ENCODE measurements at places on chromosomes 12 and 14.

GRCh38 chr12:3097186-3097804 lies 20.1 kb downstream of the TSPAN9 start:
- no peak for DNase-seq

DNA sequence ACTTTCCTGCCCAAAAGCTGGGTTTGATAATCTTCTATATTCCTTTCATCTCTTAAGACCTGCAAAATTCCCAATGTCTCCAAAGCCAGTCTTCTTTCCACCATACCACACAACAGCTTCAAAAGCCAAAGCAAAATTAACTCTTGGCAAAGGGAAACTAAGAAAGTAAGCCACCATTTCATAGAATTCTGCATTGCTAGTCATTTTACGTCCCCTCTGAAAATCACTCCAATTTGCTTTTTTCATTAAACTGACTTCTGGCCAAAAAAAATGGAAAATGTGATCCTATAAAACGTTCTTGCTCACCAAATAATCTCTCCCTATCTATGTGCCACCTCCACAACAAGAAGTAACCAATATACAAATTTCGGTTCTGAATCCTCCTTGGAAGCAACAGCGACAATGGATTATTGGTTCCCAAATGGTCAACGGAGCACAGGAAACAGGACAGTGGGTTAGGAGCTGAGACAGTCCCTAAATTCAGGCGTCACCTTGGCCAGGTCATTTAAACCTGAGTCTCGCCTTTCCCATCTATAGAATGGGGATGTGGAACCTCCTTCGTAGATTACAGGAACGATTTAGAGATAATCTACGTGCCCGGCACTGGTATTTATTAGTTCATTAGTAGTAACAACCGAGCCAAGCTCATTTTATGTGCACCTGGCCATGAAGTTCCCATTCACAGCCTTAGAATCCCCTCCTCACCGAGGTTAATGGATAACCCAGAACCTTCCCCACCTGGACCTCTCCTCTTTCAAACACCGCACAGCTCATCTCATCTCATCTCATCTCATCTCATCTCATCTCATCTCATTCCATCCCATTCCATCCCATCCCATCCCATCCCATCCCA lies 1.2 kb downstream of the NT5DC3 start:
- no peak for DNase-seq

DNA sequence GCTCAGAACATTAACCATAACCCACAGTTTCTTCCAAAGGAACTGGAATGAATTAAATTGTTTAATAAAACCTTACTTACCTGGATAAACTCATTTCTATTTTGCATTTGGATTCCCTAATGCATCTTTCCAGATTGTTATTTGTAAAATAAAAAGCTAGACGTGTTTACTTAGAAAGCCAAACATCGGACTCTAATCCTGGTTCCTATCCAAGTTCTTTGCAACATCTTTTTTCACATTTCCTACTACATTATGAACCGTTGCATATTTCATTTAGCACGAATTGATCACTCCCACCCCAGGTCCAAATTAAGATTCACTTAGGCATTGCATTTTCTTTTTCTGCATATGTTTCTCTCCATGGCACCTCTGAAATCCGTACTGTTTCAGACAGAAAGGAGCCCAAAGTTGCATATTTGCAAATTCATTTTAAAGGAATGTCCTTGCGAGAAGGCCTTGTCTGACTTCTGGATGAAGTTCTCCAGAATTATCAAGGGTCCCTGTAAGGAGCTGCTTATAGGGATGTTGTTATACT lies 164.4 kb upstream of the GSC start:
- no peak for DNase-seq

- DNase-seq: no peak
These were observed 169.5 kb upstream of the DAAM1 start for GRCh38 chr14:59018978-59019377.

DNA sequence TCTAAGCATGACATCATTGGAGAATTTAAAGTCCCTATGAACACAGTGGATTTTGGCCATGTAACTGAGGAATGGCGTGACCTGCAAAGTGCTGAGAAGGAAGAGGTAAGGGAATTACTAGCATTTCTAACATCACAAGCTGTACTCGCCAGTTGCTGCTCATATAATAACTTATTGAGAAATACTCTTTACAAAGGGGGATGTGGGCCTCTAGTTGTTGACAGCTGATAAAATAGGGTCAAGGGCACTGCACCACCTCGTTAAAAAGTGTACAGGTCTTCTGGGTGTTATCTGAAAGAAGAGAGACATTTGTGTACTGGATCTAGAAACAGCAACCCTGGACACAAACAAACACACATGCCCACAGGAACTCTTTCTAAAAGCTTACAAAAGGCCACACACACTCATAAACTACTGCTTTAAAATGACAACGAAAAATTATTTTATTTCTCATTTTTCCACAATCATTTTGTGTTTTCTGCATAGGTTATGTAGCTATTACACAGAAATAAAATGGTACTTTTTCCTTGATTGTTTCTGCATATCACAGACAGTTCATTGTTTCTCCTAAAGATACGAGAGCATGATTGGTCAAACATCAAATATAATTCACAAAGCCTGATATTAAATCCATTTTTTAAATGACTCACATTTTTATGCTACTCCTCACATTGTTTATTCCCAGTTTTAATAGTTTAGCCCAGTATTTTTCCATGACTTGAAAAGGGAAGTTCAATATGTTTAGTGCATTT lies 391.1 kb downstream of the PAWR start:
- no peak for DNase-seq

GRCh38 chr12:41076114-41076513 lies 112.0 kb upstream of the PDZRN4 start:
- no peak for DNase-seq

DNA sequence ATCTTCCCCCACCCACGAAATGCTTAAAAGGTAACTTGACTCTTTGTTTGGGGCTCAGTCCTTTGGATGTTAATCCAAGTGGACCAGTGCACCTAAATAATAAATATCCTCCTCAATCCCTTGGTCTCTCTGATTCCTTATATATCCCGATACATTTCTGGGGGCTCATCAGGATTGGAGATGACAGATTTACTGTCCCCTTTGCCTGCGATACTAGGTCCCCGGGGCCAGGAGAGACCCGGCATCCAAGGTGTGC lies 26.3 kb downstream of the KLRK1 start:
- no peak for DNase-seq

DNA sequence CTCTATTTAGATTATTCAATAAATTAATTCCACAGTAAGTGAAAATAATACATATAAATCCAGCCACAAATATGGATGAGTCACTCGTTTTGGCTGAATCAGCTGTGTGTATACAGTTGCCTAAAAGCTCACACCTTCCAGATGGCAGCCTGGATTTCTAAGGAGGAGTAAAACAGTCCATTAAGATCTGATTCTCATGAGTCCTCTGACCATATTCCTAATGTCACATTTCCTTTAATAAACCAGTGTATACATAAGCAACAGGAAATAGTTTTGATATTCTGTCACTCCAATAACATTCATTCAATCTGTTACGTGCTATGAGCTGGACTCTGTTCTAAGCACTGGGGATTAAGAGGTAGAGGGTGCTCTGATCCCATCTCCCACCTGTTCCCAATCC lies 21.8 kb downstream of the MDM1 start:
- DNase-seq: no peak

DNA sequence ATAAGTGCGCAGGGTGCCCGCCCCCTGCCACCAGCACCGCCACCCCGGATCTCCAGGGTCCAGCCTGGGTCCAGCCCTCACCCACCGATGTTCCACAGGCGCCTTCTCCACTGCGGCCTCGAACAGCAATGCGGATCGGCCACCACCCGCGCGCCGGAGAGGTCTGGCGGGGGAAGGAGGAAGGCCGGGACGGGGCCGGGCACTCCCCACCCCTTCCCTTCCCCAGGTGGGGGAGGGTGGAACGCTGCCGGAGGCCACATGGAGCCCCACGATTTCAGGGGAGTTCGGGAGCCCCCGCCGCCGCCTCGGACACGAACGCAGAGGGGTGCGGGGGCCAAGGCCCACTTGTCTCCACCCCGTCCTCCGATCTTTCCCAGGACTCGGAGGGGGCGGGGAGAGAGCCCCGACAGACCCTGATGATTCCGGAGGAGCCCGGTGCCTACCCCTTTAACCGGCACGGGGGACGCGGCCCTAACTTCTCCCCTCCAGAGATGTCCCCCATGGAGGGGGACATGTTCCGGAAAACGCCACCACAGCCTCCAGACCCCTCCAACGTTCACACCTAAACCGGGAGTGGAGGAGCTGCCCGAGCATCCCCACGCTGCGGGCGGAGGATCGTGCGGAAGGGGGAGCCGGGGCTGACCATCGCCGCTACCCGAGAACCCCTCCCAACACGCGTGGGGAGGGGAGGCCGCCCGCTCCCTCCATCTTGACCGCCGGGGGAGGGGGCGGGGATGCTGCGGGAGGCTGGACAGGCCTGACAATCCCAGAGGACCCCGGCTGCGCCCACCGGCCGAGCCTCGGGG lies 1.1 kb downstream of the ATXN2 start:
- DNase-seq: no peak

GRCh38 chr12:64521833-64522232 lies 69.9 kb downstream of the TBK1 start:
- no peak for DNase-seq

DNA sequence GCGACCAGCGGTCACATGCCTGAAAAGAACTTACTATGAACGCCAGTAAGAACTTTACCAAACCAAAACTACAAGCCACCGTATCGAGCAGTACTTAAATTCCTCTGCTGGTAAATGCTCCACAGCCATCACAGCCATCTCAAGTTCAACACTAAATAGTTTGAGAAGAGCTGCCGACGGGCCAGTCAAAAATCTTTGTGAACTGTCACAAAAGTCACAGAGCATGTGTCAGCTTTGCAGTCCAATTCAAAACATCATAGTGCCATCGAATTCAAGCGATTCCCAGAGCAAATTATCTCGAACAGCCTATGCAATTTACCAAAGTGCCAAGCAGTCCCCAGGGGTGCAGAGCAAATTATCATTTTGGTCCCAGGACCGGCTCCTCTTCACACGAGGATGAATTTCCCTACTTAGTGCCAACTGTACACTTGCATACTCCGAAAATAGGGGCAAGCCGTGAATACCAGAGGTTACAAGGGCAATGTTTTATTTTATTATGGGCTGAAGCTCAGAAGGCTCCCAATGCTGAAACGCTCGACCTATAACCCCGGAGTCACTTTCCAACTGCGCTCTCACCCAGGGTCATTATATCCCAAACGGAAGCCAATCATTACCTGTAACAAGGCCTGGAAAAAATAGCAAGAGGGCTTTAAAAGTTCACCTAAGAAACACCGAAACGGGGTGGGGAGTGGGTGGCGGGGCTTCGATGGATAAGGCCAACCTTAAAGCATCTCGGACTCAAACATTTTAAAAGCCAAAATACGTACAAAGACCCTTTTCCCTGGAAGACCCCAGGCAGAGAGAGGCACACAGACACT lies 1.1 kb downstream of the LRP6 start:
- no peak for DNase-seq

DNA sequence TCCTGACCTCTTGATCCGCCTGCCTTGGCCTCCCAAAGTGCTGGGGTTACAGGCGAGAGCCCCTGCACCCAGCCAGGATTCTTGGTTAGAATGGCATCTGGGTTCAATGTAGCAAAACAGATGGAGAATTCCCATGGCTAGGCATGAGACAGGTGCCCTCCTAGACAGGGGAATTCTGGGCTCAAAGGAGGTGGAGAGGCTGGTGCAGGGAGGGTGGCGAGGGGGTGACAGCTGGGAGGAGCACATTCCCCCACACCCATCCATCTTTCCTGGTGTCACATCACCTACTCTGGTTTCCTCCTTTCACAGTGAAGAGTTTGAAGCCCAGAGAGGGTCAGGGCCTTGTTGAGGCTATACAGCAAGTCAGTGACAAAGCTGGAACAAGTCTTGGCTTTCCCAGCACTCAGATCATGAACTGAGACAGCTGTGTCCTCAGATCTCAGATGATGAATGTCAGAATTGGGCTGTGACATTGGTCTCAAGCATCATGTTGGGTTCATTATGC lies 2.8 kb downstream of the SERPINA1 start:
- DNase-seq: no peak

GRCh38 chr14:100791348-100791735 lies 34.6 kb upstream of the MEG3 start:
- no peak for DNase-seq

- no peak for DNase-seq
These were observed 19.0 kb downstream of the FAM181A start for GRCh38 chr14:93946104-93946503.

- DNase-seq: no peak
These were observed 185.1 kb downstream of the ETNK1 start for GRCh38 chr12:22810036-22810435.

- no peak for DNase-seq
These were observed 7.1 kb upstream of the SMUG1 start for GRCh38 chr12:54195737-54196347.

- no peak for DNase-seq
These were observed 598 bp downstream of the UBE2N start for GRCh38 chr12:93441081-93441616.
